ENCODE measurements at places on chromosomes 12 and 14. TPM values are rescaled to one million over a fixed set of nuclear protein-coding genes. Genes with fewer than 3 reads are reported as not detected.
A peak's percentile ranks its signal among the peaks of the same experiment; 100 is the strongest.

Gene KRT2
- total RNA-seq: not detected

Gene RACGAP1
- total RNA-seq: 16.5 TPM

Gene FGF23
- not detected for total RNA-seq

Gene DLK1
- not detected for total RNA-seq

Gene RALGAPA1
- 39.1 TPM for total RNA-seq

Gene ASB8
- total RNA-seq: 35.9 TPM

Gene ACACB
- 16.2 TPM for total RNA-seq

Gene KLRK1
- total RNA-seq: not detected

Gene MLF2
- total RNA-seq: 138 TPM

Gene LBHD2
- total RNA-seq: not detected

Gene KIF26A
- total RNA-seq: not detected

Gene IFNG-AS1
- total RNA-seq: 0.29 TPM

DNA sequence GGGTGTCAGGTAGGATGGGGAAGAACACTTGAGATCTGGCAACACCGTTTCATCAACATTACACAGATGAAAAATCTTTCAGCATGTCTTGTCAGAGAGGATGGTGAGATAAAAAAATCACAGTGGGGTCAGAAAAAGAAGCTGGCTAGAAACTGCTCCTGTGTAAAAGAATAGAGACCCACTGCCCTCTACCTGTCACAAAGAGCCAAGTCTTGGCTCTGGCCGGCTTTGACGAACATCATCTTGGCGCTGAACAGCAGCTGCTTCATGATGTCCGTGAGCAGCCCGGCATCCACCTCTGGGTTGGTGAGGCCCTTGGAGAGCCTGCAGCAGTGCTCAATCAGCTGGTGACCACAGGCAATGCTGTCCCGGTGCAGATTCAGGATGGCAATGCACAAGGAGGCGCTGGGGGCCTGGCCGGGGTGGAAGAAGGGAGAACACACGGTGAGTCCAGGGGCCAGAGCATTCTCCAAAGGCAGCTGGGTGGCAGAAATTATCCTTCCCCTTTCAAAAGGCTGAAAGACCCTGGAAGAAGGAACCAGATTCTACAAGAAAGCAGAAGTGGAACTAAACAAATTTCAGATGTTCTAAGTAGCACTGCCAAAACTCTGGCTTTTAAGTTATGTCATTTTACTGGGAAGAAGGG is 50.2 kb downstream of the ZFYVE26 start:
- DNase-seq: no peak
- H3K4me3 ChIP-seq: no peak overlapping the region
- H3K27me3 ChIP-seq: no peaks in the 10 kb centered on the region
- H3K36me3 ChIP-seq: peaks cover 75% of the 10 kb centered on the region

DNA sequence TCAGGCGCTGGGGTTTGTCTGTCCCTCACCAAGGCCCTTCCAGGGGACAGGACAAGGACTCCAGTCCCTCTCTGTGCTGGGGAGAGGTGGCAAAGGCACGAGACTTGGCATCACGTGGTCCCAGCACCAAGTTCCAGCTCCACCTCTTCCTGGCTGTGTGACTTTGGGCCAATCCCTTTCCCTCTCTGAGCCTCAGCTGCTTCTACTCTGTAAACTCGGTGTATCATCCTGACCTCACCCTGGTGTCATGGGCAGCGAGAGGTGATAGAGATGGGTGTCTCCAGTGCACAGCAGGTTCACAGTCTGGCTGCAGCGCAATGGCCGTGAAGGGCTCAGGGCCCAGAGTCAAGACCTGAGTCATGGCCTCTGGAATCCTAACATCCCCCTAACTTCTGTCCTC is 54.0 kb downstream of the MVK start:
- peaks cover 7% of the 10 kb centered on the region for H3K27me3 ChIP-seq
- no peak overlapping the region for H3K27ac ChIP-seq
- no peak for DNase-seq

DNA sequence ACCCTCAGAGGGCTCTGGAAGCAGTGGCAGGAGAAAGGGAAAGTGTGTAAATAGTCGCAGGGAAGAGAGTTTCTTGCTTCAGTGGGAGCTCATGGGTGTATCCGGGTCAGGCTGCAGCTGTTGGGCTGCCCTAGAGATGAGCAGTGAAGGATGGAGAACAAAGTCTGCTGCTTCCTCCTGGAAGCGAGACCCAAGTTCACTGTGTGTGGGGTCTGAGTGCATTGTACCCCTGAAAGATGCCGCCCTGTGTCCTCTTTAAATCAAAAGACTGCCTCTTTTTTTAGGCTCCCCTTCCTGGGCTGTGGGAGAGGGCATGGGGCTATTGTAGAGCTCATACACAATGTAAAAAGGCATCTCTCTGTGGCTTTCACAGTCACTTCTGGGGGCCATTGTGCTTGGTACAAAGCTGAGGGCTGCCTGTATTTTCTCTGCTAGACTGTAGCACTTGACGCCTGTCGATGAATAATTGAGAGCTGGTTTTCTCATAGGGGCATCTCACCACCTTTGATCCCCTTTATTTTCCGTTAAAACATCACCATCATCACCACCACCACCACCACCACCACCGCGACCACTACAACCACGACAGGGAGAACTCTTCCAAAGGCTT is 16.7 kb downstream of the CHST11 start:
- no peaks in the 10 kb centered on the region for H3K36me3 ChIP-seq
- peak overlapping the region; percentile 8 for H3K4me3 ChIP-seq
- no peaks in the 10 kb centered on the region for H3K27me3 ChIP-seq
- no peak for DNase-seq
- peaks cover 17% of the 10 kb centered on the region for H3K4me1 ChIP-seq

DNA sequence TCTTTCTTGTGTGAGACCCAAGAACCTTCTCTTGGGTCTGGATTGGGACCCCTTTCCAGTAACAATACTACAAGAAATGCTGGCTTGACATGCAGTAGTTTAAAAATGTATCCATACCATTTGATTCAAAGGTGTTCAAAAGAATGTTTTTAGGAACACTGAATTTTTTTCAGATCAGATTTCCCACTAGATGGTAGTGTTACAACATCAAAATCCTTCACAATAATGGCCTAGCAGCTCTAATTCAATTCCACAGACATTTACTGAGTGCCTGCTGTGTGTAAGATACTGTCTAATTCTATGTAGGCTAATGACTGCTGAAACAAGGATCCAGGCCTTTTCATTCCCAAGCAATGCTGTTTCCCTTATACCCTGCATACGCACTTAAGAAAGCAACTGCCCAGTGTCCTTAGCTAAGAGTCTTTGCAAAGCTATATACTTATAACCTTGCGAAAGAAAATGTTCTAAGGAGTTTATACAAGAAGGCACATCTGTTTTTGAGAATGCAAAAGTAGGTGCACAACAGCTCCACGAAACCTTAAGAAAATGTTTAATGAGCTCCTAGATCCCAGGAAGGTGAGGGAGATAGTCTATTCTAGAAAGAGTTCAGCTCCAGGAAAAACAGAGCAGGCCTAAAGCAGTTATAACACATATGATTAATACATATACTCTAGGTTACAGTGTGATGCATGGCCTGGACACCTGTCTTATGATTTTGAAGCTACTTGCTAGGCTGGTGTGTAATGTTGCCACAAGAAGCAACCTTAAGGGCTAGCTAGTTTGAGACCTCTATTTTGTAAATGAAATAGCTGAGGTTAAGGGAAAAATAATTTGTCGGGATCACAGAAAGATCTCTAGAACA is 50.9 kb upstream of the PKP2 start:
- DNase-seq: no peak
- no peaks in the 10 kb centered on the region for H3K27me3 ChIP-seq
- H3K36me3 ChIP-seq: no peaks in the 10 kb centered on the region
- H3K27ac ChIP-seq: no peak overlapping the region

- no peaks in the 10 kb centered on the region for H3K4me1 ChIP-seq
- no peaks in the 10 kb centered on the region for H3K36me3 ChIP-seq
- DNase-seq: no peak
Observed at GRCh38 chr12:10900972-10901371, 8.4 kb downstream of the TAS2R13 start.

DNA sequence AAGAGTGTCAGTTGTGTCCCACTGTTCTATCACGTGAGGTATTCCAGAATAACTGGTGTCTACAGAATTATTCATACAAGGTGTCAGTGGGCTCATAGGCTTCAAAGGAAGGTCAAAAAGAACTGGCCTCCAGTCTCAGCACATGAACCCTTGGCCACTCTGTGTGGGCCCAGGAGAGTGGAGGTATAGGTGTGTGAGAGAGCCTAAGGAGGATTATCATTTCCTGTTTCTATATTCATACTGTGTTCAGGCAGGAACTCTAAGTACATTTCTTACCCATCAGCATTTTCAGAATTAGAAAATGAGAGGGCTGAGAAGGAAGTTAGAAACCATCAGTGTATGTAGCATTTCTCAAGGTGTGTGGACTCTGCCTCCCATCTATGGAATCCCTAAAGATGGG is 87.0 kb downstream of the BTG1 start:
- H3K4me3 ChIP-seq: no peak overlapping the region
- H3K36me3 ChIP-seq: no peaks in the 10 kb centered on the region
- H3K4me1 ChIP-seq: peaks cover 12% of the 10 kb centered on the region
- no peak for DNase-seq
- H3K27me3 ChIP-seq: no peaks in the 10 kb centered on the region
- no peak overlapping the region for H3K27ac ChIP-seq

- H3K27ac ChIP-seq: no peak overlapping the region
- peaks cover 25% of the 10 kb centered on the region for H3K27me3 ChIP-seq
- DNase-seq: no peak
- no peaks in the 10 kb centered on the region for H3K36me3 ChIP-seq
- no peak overlapping the region for H3K4me3 ChIP-seq
Observed at GRCh38 chr12:94590428-94590827, 59.9 kb downstream of the TMCC3 start.

GRCh38 chr12:32864731-32865130 is 31.8 kb downstream of the PKP2 start:
- no peak overlapping the region for H3K4me3 ChIP-seq
- H3K4me1 ChIP-seq: no peaks in the 10 kb centered on the region
- no peaks in the 10 kb centered on the region for H3K36me3 ChIP-seq
- no peak for DNase-seq
- H3K27me3 ChIP-seq: no peaks in the 10 kb centered on the region
- no peak overlapping the region for H3K27ac ChIP-seq

DNA sequence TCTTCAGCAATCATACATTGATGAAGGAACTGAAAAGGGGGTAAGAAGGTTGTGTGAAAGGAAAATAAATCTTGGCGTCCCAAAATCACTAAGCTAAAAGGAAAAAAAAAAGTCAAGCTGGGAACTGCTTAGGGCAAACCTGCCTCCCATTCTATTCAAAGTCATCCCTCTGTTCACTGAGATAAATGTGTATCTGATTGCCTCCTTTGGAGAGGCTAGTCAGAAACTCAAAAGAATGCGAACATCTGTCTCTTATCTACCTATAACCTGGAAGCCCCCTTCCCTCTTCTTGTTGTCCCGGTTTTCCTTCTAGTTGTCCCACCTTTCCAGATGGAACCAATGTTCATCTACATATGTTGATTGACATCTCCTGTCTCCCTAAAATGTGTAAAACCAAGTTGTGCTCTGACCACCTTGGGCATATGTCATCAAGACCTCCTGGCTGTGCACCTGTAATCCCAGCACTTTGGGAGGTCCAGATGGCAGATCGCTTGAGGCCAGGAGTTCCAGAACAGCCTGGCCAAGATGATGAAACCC is 53.1 kb downstream of the RESF1 start:
- no peaks in the 10 kb centered on the region for H3K4me1 ChIP-seq
- no peak overlapping the region for H3K4me3 ChIP-seq
- H3K27me3 ChIP-seq: no peaks in the 10 kb centered on the region
- no peak overlapping the region for H3K27ac ChIP-seq
- H3K36me3 ChIP-seq: no peaks in the 10 kb centered on the region

- H3K36me3 ChIP-seq: peaks cover 6% of the 10 kb centered on the region
- no peaks in the 10 kb centered on the region for H3K27me3 ChIP-seq
- H3K4me1 ChIP-seq: no peaks in the 10 kb centered on the region
- H3K27ac ChIP-seq: no peak overlapping the region
- no peak overlapping the region for H3K4me3 ChIP-seq
- DNase-seq: no peak
Observed at GRCh38 chr14:105374389-105374788, 23.9 kb upstream of the TEX22 start.

- DNase-seq: no peak
- H3K4me1 ChIP-seq: peaks cover 12% of the 10 kb centered on the region
- no peak overlapping the region for H3K4me3 ChIP-seq
- no peaks in the 10 kb centered on the region for H3K36me3 ChIP-seq
- H3K27me3 ChIP-seq: no peaks in the 10 kb centered on the region
Observed at GRCh38 chr12:75856235-75856634, 175.3 kb downstream of the PHLDA1 start.

- no peak overlapping the region for H3K27ac ChIP-seq
- H3K36me3 ChIP-seq: peaks cover 21% of the 10 kb centered on the region
- H3K4me3 ChIP-seq: no peak overlapping the region
- no peaks in the 10 kb centered on the region for H3K27me3 ChIP-seq
- DNase-seq: no peak
Observed at GRCh38 chr14:31357279-31357678, 63.1 kb downstream of the HEATR5A start.

GRCh38 chr14:102481791-102482238 is 27.8 kb downstream of the ANKRD9 start:
- DNase-seq: peak; percentile 88
- peaks cover 8% of the 10 kb centered on the region for H3K4me1 ChIP-seq
- H3K36me3 ChIP-seq: no peaks in the 10 kb centered on the region
- H3K27ac ChIP-seq: peak overlapping the region; percentile 54

- no peak overlapping the region for H3K4me3 ChIP-seq
- no peaks in the 10 kb centered on the region for H3K36me3 ChIP-seq
- DNase-seq: peak; percentile 83
- H3K27me3 ChIP-seq: no peaks in the 10 kb centered on the region
- no peaks in the 10 kb centered on the region for H3K4me1 ChIP-seq
Observed at GRCh38 chr12:114625294-114625851, 58.6 kb downstream of the TBX3 start.

DNA sequence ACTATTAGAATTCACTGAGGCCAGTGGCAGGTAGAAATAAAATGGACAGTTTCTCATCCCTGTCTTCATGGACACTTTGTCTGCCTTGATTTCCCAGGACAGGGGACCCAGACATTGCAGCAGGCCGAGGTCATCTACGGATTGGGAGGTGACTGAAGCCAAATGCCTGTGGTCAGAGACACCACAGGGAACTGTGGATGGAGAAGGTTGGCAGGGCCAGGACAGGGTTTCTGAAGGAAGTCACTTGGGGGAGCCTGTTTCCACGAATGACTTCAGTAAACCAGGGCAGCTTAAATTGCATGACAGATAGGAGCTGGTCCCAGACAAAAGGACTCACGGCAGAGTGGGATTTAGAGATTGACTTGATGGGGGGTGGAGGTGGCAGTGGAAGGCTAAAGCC is 224.9 kb downstream of the NTF3 start:
- H3K4me3 ChIP-seq: no peak overlapping the region
- H3K36me3 ChIP-seq: no peaks in the 10 kb centered on the region
- DNase-seq: no peak
- H3K4me1 ChIP-seq: no peaks in the 10 kb centered on the region
- no peak overlapping the region for H3K27ac ChIP-seq

Data from osteoblast (primary cell).